Esophagus squamous epithelium (tissue), 5 donors: ENCODE measurements at places on chromosomes 7 and 10.

GRCh38 chr10:28628184-28628893, 49.0 kb upstream of the BAMBI start:
- DNase-seq, result peak; percentile 2

DNA sequence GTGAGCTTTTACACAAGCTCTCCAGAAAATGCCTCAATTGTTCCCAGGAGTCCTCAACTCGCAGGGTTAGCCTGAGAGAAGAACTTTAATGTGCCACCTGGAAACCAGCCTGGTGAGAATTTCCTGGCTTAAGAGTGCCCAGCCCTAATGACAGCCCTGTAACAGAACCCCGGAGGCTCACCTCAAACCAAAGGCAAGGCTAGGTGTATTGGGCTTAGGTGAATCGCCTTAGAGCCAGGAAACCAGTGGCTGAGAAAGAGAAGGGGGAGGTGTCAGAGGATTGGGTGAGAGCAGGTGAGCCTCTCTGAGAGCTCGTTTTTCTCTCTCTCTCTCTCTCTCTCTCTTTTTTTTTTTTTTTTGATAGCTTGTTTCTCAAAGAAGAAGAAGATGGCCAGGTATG, 7.3 kb downstream of the OCM2 start:
- DNase-seq, result no peak

- no peak for DNase-seq
These were observed 269.5 kb downstream of the CREB5 start for GRCh38 chr7:28681693-28682310.

GRCh38 chr10:111344804-111345203, 268.0 kb downstream of the ADRA2A start:
- no peak for DNase-seq

DNA sequence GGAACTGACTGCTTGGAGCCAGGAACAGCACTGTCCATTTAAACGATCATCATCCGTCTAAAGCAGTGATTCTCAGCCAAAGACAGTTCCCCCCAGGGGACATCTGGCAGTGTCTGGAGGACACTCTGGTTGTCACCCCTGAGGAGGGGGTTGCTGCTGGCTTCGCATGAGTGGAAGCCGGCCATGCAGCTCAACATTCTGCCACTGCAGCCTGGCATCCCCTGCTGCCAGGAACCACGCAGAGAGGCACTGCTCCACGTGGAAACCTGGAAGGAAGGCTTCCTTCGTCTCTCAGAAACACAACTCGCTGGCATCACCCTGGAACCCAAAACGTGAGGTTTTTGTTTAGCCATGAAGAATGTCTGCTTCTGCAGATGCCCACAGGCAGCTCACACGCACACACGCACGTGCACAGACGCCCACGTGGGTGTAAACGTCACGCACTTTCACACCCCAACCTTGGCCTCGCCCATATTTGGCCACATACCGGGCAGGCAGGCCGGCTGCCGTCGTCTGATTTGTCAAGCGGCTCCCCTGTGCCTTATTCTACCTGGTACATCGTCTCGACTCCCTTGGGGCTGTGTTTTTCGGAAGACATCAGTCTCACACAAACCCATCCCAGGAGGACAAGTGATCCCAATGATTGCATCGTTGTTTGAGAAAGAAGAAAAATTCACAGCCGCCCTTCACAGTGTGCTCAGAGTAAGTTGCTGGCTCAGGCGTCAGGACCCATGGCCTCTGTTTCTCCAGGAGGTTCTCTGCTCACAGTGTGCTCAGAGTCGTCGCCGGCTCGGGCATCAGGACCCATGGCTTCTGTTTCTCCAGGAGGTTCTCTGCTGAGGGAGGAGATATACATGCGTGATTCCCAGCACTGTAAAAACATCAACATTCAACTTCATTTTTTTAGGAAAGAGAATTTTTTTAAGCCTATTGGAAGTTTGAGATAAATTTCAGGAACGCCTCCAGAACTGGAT, 127.2 kb upstream of the PPP2R2D start:
- DNase-seq, result no peak

- DNase-seq, result no peak
These were observed 58.7 kb downstream of the MTURN start for GRCh38 chr7:30193336-30193943.

- no peak for DNase-seq
These were observed at the start of gene CHRM2 for GRCh38 chr7:136868496-136869000. Gene CHRM2 (plus strand): TSS chr7:136868652. CDS start chr7:137014866, 146,214 bp downstream.

- DNase-seq, result no peak
These were observed 23.8 kb downstream of the KNDC1 start for GRCh38 chr10:133183646-133184378.

- DNase-seq, result no peak
These were observed 64.7 kb downstream of the BICC1 start for GRCh38 chr10:58577437-58577777.

DNA sequence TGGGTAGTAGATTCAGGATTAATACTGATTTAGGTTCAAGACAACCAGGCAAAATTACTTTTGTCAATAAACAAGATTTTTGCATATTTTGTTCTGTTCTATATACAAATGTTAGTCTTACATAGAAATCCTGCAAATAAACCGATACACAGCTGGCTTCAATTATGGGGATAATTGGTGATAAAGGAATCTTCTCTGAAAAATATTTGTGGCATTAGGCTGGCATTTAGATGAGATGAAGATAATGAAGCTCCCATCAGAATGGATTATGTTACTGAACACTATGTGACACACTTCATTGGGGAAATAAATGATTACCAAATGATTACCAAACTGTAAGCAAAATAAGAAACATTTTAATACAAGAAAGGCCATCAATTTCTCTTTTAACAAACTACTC, 65.8 kb downstream of the NT5C2 start:
- no peak for DNase-seq

DNA sequence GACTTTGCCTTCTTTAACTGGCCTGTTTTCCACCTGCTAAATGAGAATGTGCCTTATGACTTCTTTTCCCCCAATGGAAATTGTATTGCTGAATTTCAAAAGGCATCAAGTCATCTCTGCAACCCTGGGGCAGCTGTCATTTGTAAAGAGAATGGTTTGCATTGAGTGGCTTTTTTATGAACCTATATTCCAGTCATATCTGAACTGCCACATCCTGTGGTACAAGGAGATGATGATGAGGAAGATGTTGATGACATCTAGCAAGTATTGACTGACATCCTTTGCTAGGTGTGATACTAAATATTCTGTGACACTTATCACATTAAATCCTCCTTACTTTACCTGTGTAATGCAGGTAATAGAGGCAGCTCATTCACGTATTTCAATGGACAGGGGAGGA, 88.3 kb upstream of the KIAA1217 start:
- no peak for DNase-seq

GRCh38 chr7:157507987-157508386, 171.2 kb downstream of the DNAJB6 start:
- DNase-seq, result no peak

DNA sequence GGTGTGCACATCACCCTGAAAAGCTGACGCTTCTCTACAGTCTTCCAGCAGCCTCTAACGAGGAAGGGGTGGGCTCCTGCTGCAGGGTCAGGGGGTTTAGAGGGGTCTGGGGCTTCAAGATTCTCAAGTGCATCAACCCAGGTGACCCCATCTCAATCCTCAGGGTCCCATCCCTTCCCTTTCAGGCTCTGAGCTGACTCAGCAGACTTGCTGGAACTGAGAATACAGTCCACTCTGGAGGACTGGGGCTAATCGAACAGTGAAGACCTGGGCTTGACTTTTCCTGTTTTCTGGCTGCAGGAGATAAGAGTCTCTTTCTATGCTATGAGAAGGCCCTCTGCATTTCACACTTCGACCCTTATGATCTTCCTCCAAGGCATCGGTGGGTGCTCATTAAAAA, 22.3 kb upstream of the NPTX2 start:
- no peak for DNase-seq
